A549 treated with CORT108297 at 1 μM for 4 hours (cell line): ENCODE measurements at places on chromosomes 7 and 10. TPM values are rescaled to one million over a fixed set of nuclear protein-coding genes. Genes with fewer than 3 reads are reported as not detected.

Gene PITX3
- total RNA-seq = 0.37 to 0.51 TPM (median 0.43 TPM) in 5 replicates

Gene SPDYE16
- 0.03 to 0.14 TPM (median 0.05 TPM) in 3 of 5 replicates, not detected in the others for total RNA-seq

Gene TMEM213
- not detected in 5 replicates for total RNA-seq

Gene C10orf53
- not detected in 5 replicates for total RNA-seq

Gene ZNF655
- 56.3 to 60.1 TPM (median 57.7 TPM) in 5 replicates for total RNA-seq

Gene NRAP
- total RNA-seq = 0.01 TPM in 1 of 5 replicates, not detected in the others

Gene OR6V1
- total RNA-seq = not detected in 5 replicates

Gene FOXI2
- not detected in 5 replicates for total RNA-seq
